ENCODE measurements at places on chromosomes 5 and 9.

DNA sequence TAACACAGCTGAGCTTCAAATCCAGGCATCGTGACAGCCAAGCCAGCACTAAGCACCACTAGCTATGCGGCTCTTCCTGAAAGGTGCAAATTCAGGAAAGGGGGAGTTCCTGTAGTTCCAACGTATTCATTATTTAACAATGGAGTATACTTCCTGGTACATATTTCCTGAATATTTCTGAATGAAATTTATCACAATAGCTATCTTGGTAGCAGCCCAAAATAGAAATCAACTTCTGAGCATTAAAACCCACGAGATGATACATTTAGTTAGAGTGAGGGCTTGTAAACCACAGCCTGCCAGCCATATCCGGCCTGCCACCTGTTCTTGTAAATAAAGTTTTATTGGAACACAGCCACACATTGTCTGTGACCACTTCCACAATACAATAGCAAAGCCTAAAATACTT is 109.7 kb upstream of the RETREG1 start:
- no peak for DNase-seq

DNA sequence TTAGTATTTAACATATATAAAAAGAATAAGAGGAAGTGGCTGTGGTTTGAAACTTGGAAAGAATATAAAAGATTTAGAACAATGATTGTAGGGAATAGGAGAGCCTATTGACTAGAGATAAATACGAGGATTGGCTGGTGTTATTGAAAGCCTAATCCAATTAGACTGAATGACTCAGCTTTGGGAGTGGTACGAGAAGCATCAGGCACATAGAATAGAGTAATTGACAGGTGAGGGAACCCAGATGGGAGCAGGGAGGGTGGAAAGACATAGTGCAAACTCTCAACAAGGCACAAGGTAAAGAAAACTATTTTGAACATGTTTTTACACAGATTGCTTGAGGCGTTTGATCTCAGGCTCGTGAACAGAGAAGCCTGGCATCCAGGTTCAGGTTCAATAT is 338.9 kb upstream of the KLF9 start:
- DNase-seq, result no peak

GRCh38 chr9:82721593-82721992 is 341.3 kb downstream of the RASEF start:
- DNase-seq, result no peak

GRCh38 chr5:73292816-73293459 is 119.9 kb downstream of the TMEM174 start:
- DNase-seq, result no peak

DNA sequence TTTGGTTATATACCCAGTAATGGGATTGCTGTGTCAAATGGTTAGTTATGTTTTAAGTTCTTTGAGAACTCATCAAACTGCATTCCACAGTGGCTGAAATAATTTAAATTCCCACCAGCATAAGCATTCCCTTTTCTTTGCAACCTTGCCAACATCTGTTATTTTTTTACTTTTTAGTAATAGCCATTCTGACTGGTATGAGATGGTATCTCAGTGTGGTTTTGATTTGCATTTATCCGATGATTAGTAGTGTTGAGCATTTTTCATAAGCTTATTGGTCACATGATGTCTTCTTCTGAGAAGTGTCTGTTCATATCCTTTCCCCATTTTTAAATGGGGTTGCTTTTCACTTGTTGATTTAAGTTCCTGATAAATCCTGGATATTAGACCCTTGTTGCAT is 435.7 kb upstream of the RIOK2 start:
- no peak for DNase-seq

DNA sequence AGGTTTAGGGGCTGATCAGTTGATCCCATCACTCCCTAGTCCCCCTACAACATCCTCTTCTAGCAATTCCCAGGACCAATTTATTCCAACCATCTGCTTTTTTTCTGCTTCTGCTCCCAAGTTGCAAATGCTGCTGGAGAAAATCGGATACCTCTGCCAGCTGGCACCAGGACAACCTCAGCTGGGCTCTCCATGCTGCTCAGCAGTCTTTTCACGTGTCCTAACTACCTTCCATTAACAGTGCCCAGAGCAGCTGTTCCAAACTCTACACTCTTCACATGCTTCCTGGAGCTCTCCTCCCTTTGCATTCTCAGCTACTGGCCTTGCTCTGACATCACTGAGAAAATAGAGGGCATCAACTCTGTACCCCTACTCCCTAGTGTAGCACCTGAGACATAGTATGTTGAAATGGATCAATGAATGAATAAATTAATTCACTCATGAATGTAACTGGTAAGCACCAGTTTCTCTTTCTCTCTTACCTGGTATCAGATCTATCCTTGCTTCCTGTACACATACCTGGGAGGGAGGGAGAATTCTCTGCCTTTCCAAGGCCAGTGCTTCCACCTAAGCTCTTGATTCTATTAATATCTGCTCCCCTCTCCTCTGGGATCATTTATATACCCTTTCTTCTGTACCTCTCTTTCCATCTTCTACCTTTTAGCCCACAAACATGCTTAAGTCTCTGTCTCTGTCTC is 191.0 kb downstream of the RAB3C start:
- no peak for DNase-seq

- DNase-seq, result no peak
Observed at GRCh38 chr5:148791696-148792095, 34.7 kb upstream of the ADRB2 start.

GRCh38 chr5:42656651-42657015 is 100.0 kb upstream of the CCDC152 start:
- DNase-seq, result no peak

GRCh38 chr9:96217294-96217707 is 84.7 kb downstream of the HSD17B3 start:
- DNase-seq, result no peak

DNA sequence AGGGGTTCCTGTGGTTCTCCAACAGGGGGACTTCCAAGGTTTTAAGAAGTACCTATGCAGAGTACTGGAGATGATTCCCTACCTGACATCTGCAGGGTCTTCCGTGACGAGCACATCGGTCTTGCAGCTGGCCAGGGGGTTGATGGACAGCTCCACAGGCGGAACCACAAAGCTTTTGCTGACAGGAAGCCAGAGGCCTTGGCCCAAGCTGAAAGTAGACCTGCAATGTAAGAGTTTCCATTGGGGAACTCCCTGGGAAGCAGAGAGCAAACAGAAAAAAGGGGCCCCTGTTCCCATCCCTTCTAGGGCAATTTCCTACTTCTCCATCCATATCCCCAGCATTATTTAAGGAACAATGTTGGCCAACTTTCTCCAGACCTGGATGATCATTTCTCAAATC is 288.0 kb downstream of the TRIM32 start:
- no peak for DNase-seq

GRCh38 chr9:34227445-34227844 is 48.6 kb downstream of the UBAP1 start:
- no peak for DNase-seq

GRCh38 chr5:137022043-137022442 is 477.1 kb downstream of the SPOCK1 start:
- DNase-seq, result no peak

DNA sequence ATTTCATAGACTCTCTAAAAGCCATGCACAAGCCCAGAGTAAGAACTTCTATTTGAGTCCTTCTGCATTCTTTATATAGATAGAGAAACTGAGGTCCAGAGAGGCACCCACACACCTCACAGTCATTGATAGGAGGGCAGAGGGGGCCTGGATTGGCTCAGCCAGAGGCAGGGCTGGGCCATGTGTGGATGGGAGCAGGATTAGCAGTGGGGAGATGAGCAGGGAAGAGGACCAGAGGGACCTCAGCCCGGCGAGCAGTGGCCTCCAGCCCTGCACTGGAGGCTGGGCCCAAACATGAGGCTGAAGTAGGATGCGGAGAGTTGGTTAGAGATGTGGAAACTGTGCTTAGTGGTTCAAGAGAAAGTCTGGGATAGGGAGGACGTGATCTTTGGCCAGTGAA is 34.0 kb downstream of the PPARGC1B start:
- no peak for DNase-seq

DNA sequence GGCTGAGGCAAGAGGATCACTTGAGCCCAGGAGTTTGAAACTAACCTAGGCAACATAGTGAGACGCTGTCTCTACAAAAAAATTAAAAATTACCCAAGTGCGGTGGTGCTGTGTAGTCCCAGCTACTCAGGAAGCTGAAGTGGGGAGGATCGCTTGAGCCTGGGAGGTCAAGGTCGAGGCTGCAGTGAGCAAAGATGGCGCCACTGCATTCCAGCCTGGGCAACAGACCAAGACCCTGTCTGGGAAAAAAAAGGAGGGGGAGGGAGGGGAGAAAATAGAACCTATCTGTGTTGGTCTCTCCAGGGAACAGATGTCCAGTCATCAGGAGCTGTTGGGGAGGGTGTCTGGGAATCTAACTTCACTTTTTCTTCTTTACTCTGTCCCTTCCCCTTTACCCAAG is 24.3 kb downstream of the MAT2B start:
- DNase-seq, result no peak

- DNase-seq, result no peak
Observed at GRCh38 chr9:18167733-18168132, 306.2 kb upstream of the ADAMTSL1 start.

GRCh38 chr9:124721109-124721906 is 49.8 kb downstream of the NR6A1 start:
- no peak for DNase-seq

DNA sequence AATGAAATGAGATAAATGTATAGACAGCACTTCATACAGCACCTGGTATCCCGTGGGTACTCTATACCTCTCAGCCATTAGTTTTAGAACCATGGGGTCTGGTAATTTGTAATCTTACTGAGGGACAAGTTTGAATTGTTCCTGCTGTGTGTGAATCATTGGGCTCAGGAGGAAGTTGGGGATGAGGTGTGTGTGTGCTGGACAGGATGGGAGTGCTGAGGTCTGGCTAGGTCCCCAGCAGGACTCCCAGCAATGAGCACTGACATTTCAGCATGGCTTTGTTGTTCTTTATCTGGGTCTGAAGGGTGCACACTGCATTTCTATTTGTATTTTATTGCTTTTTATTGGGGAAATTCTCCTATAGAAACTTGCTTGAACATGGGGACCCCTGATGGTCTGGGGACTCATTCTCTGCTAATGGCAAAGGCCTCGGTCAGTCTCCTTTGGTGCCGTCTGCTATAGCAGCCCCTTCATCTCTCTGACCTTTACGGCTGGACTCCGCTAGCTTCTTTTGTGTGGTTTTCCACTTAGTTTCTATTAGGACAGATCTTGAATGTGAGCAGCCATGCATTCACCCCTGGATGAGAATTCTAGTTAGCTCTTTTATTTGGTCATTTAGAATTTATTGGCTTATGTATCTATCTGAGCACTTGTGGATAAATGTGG is 98.1 kb downstream of the SREK1 start:
- DNase-seq, result no peak

GRCh38 chr9:79222483-79222882 is 349.3 kb upstream of the TLE4 start:
- DNase-seq, result no peak

DNA sequence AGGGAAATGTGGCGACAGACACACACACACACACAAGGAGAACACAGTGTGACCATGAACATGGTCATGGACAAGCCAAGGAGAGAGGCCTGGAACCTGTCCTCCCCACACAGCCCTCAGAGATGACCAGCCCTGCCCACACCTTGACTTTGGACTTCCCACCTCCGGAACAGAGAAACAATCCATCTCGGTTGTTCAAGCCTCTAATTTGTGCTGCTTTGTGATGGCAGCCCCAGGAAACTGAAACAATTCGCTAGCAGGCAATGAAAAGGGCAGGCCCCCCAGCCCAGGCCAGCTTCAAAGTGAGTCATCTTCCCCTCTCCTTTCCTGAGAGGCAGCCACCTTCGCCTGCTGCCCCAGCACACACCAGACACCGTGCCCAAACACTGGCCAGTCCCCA is 47.7 kb downstream of the NSUN2 start:
- no peak for DNase-seq

- no peak for DNase-seq
Observed at GRCh38 chr5:23649594-23649993, 142.2 kb downstream of the PRDM9 start.

GRCh38 chr5:139394123-139394653 is 716 bp downstream of the PROB1 start:
- peak; percentile 45 for DNase-seq

- DNase-seq, result no peak
Observed at GRCh38 chr5:89208811-89209210, 325.8 kb upstream of the MEF2C start.

DNA sequence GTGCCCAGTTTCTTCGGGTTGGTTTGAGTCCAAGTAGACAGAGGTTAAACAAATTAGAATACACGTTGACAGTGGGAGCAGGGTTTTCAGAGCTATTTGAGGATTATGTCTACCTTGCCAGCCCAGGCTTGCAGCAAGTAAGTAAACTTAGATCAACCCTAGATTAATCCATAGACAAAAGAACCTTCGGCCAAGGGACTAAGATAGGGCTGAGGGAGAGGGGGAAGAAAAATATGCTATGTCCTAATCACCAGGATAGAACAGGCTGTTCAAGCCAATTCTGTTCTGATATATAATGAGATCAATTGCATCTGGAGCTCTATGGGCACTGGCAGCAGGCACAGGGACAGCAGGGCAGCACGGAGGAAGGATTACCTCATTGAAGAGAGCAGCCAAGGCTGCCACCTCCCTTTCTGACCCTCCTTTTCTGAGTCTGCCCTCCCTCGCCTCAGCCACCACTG is 377.7 kb downstream of the PIK3R1 start:
- no peak for DNase-seq

- DNase-seq, result no peak
Observed at GRCh38 chr5:196350-196749, 5.1 kb downstream of the LRRC14B start.

DNA sequence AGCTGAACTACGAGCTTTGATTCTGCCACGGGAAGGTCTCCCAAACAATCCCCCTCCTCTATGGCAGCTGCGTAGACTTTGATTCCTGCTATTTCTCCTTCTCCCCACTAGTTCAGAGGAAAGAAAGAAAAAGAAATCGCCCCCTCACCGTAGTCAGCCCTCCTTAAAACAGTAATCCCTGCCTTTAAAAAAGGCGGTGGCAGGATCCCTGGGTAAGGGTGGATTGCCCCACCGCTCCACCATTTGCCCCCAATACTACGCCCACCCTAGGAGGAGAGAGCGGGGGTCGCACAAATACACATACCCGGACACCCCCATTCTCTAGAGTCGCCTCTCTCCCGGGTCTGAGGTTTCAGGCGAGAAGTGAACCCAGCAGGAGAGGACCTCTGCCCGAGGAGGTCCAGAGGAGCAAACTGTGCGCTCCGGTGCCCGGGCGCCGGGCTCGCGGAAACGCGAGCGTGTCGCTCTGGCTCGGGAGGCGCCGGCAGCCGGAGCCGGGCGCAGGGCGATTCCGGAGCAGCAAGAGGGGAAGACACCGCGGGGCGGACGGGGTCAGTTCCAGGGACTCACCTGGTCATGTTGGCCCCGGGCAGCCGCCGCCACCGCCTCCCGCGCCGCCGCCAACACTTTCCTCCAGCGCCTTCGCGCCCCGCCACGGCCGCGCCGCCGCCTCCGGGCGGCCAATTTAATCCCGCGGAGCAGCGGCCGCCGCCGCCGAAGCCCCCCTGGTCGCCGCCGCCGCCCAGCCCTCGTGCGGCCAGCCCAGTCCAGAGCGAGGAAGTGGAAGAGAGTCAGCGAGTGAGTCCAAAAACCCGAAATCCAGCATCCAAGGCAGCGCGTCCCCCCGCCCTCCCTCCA is 1057.7 kb upstream of the DMAC1 start:
- no peak for DNase-seq
